RKO (cell line): ENCODE measurements at places on chromosomes 1 and 21.
A peak's percentile ranks its signal among the peaks of the same experiment; 100 is the strongest.

DNA sequence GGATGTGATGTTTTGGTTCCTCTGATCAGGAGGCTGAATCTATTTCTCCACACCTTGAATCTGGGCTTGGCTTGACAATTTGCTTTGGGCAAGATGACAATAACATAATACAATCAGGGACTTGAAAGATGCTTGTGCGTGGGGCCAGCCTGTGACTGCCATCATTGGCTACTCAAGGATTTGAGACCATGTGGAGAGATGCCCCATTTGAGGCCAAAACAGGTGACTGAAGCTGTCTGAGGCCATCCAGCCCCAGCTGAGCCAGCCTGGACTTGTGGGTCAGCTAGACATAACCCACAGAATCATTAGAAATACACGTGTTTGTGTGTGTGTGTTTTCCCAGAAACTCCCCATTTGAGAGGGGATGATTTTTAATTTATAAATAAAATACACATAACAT lies 421.5 kb downstream of the PTPRU start:
- no peak for DNase-seq

DNA sequence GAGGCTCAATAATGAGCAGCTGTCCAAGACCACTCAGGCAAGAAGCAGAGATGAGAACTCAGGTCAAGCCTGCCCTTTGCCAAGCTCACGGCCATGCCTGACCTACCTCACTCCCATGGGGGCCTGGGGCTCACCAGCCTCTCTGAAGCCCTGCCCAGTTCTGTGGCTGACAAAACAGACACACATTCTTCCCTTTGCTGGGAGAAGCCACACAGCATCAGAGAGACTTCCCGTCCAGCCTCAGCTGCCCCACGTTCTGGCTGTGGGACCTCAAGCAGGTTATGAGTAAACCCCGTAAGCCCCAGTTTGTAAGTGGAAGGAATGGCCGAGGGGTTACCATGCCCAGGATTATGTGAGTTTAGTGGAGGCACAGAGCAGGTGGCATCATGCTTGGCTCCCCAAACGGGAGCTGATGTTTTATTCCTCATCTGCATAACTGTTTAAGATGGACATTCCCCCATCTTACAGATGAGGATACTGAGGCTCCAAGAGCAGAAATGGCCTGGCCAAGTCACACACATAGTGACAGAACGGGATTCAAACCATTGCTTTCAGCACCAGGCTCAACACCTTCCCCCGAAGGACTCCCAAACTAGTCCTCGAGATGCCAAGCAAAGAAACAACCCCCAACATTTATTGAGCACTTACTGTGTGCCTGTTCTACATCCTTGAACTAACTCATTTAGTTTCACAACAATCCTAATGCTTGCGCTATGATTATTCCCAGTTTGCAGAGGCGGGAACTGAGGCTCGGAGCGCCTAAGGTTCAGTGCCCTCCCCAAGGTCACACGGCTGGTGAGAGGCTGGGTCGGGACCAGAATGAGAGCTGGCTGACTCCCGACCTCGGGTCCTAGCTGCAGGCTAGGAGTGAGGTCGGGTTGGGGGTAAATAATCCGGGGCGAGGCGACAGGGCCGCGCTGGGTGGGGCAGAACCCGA lies 49.1 kb upstream of the LAPTM5 start:
- DNase-seq, result no peak

DNA sequence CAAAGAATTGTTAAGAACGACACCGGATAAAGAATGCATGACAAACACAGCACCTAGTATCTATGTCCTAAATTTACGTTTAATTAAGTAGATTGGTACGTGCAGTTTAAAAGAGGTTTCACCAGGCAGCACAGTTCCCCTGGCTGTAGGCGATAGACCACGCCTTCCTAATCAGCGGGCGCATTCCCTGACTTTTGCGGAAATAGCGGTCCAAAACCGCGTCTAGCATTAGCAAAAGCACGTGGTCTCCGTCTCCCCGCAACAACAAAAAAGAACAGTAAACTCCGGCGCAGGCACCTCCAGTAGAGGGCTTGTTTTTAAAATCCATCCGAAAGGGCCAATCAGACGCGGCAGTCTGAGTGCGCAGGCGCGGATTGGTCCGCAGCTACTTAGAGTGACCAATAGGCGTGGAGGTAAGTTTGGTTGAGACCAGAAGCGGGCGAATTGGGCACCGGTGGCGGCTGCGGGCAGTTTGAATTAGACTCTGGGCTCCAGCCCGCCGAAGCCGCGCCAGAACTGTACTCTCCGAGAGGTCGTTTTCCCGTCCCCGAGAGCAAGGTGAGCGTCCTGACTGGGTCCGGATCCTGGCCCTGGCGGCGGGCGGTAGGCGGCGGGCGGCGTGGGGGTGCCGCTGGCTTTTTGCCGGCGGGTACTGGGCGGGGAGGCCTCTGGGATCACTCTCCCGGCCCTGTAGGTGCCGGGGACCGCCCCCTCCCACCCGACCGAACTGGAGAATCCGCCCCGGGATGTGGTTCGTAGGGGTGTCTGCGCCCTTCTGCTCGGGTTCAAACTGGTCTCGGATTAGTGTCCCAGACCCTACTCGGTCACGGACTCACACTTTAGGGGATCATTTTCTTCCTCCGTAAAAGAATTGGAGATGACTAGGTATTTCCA lies at the start of gene CENPF:
Gene CENPF, plus strand, starts transcription at position 432 of the 894 bp plus-strand sequence. CDS start 10,560 bp downstream, outside the sequence.
- DNase-seq, result peak; percentile 100

DNA sequence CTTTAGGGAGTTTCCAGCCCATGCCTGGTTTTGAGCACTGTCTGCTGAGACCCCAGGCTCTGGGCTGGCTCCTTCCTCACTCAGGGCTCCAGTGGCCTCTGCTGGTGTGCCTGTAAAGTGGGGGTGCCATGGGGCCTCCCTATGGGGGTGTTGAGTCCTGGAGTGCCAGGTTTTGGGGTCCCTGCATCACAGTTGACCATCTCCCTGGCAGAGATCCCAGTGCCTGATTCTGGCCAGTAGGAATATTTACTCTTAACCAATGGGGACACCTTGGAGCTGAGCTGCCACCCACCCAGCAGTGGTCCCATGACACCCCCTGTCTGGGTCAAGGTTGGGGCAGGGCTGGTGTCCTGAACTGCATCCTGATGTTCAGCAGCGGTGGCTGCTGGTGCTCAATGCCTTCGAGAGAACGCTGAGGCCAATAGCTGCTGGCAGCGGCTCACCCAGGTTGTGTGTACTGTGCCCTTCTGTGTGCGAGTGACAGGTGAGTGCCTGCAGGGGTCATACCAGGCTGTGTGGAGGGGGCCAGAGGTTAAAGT lies 9.6 kb upstream of the ZNF669 start:
- no peak for DNase-seq

GRCh38 chr1:9753121-9753531 lies 70.6 kb downstream of the CLSTN1 start:
- DNase-seq, result peak; percentile 54

GRCh38 chr1:54008876-54009275 lies 9.1 kb downstream of the LDLRAD1 start:
- no peak for DNase-seq

GRCh38 chr1:230860617-230861384 lies 7.5 kb downstream of the C1orf198 start:
- no peak for DNase-seq

- peak; percentile 41 for DNase-seq
Measured at GRCh38 chr1:60425528-60425927, 352.0 kb upstream of the C1orf87 start.

DNA sequence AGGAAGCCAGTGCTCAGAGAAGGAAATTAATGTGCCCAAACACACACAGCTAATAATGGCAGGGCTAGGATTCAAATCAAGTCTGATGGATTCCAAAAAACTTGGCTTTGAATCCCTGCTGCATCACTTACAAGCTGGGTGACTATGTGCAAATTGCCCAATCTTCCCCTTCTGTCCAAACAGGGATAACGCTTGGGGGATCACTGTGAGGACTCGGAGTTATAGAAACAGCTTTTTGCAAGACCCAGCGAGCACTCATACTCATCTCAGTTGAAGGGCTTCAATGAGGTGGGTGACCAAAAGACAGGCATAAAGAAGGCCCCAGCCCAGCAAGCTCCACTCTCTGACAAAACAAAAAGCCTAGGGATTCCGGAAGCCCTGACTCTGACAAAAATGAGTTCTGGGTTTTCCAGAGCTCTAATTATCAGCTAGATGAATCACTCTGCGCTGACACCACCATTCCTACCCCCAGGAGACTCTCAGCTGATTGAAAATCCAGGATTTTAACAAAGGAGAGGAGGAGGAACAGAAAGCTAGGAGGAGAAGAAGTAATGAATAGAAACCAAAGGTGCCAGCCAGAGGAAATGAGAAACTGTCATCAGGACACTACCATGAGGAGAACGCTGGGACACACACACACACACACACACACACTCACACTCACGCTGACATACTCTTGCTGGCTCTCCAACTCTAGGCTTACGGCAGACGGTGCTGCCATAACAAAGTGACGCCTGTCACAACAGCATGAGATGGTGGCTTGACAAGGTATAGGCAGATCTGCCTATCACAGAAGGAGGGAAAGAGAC lies 1.6 kb upstream of the STK40 start:
- no peak for DNase-seq

GRCh38 chr21:42921927-42922326 lies 3.5 kb downstream of the ERVH48-1 start:
- DNase-seq, result no peak

DNA sequence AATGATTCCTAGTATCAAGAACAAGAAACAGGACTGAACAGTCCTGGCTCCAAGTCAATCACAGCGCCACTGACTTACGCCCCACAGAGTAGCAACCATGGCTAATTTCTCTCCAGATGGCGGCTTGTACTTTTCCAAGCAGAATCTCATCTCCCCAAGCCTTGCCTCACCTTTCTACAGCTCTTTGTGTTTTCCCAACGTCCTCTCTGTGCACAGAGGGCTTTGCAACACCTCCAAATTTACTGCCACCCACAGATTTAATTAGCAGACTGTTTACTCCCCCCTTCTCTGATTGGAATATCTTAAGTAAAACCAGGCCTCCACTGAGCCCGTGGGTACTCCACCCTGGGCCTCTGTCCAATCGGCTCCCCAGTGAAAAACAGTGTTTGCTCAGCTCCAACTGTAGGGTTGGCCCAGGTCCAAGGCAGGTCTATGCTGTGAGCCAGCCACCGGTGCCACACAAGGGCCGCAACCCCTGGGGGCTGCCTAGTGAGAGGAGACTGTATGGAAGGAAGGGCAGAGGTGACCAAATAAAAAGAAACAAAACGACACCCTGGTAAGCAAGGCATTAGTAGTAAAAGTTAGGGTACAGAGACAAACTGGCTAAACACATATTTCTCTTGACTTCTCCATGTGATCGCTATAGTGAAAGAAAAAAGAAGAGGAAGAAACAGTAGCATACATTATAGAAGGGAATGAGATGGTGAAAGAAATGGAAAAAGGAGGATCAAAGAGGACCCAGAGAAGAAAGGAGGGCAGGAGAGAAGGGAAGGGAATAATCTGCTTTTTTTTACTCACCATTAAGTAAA lies 128.4 kb upstream of the SOD1 start:
- DNase-seq, result no peak

- DNase-seq, result no peak
Measured at GRCh38 chr1:23801876-23802275, 1.3 kb upstream of the GALE start.

DNA sequence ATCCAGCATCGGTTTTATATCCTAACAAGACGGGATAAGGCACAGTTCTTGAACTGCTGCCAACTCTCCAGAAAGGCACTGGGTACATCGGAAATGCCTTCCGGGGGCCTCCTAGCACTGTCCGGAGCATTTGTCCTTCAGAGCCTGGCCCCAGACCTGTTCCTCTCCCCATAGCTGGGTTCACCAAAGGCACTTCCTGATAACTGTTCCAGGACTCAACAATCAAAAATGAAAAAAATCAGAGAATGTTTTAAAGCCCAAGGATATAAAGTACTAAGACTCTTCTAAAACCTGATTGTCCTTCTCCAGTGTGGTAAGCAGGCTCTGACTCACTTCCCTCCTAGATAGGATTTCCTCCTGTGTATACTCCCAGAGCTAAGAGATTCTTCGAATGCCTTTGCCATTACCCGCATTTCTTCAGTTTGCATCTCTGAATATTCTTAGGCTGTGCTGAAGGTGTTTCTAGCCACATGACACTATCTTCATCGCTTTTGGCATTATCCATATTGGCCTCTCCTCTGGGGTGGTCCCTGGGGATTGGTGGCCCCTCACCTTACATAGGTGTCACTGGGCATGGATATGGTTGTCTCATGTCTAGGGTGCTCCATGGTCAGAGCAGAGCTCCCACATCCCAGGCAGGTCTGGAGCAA lies 112.9 kb downstream of the ZBTB18 start:
- peak; percentile 95 for DNase-seq

DNA sequence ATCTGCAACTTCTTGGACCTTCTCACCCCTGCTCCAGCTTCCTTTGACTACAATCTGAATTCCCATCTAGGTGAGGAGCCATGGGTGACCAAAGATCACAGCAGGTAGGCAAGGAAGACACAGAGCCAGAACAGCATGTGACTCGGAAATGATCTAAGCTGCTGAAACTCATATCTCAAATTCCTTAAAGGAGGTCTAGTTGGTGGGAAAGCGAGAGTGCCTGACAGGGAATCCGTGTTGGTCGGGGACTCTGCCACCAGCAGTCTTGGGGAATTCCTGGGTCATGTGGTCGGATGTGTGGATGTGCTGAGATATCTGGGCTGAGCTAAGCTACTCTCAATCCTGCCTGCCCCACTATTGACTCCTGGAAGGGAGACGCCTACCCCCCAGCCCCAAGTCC lies 3.2 kb upstream of the NUAK2 start:
- no peak for DNase-seq

DNA sequence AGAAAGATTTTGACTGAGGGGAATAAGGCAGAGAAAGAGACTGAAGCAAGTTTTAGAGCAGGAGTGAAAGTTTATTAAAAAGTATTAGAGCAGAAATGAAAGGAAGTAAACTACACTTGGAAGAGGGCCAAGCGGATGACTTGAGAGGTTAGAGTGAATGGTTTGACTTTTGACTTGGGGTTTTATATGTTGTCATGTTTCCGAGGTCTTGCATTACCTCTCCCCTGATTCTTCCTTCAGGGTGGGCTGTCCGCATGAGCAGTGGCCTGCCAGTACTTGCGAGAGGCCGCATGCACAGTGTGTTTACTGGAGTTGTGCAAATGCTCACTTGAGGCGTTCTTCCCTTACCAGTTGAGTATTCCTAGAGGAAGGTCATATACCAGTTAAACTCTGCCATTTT lies 13.0 kb upstream of the DENND2D start:
- DNase-seq, result no peak

- DNase-seq, result no peak
Measured at GRCh38 chr21:44403106-44404020, 49.9 kb downstream of the TRPM2 start.

DNA sequence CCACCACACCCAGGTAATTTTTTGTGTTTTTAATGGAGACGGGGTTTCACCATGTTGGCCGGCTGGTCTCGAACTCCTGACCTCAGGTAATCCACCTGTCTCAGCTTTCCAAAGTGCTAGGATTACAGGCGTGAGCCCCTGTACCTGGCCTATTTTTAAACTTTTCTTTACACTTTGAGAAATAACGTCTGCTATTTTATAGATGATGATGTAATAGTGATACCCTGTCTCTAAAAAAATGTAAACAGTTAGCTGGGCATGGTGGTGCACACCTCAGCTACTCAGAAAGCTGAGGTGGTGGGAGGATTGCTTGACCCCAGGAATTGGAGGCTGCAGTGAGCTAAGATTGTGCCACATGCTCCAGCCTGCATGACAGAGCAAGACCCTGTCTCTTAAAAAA lies 47.9 kb downstream of the RALGPS2 start:
- no peak for DNase-seq

- no peak for DNase-seq
Measured at GRCh38 chr1:63794939-63795378, 21.1 kb downstream of the ROR1 start.

- no peak for DNase-seq
Measured at GRCh38 chr1:181714428-181714827, 231.1 kb downstream of the CACNA1E start.

- DNase-seq, result no peak
Measured at GRCh38 chr1:216448011-216448510, 24.8 kb upstream of the USH2A start.

- no peak for DNase-seq
Measured at GRCh38 chr1:227093309-227093708, 153.2 kb downstream of the COQ8A start.
